M059J (cell line): ENCODE measurements at places on chromosomes 4 and X. TPM values are rescaled to one million over a fixed set of nuclear protein-coding genes. Genes with fewer than 3 reads are reported as not detected.

GRCh38 chr4:62135565-62136156 lies 935.5 kb downstream of the ADGRL3 start:
- DNase-seq: no peak

DNA sequence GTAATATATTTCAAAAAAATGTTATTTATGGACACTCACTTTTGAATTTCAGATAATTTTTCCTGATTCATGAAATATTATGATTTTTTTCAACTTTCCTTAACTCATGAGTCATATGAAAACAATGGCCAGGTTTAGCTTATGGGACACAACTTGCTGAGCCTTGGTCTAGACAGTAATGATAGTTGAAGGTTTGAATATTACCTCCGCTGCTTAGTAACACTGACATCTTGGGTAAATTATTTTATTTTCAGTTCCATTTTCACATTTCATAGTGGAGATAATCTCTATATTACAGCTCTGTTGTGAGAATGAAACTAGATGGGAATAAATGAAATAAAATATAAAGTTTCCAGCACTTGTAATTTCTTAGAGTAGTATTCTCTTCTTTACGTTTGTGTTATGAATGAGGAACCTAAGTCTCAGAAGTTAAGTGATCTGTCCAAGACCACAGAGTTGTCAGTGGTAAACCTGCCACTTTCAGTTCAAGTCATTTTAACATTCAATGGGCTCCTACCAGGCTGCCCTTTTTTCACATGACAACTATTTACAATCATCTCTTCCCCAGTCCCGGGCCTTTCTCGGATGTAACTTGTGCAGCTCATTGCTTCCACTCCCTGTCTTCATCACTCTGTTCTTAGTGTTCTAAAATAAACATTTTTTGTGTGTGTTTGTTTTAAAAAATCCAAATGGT lies 46.8 kb upstream of the GC start:
- no peak for DNase-seq

DNA sequence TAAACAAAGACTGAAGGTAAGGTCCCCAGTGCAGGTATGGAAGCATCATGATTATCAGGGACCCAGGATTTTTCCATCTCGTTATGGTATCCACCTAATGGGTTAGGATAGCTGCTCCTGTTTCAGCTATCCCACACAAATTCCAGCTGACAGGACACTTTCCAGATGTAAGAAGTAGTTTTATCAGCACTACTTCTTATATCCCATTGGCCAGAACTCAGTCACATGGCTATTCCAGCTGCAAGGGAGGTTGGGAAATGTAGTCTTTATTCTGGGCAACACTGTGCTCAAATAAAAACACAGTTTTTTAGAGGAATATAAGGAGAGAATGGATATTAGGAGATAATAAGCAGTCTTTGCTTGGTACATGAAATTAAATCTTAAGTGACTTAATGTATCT lies 96.7 kb downstream of the SRPX start:
- no peak for DNase-seq

DNA sequence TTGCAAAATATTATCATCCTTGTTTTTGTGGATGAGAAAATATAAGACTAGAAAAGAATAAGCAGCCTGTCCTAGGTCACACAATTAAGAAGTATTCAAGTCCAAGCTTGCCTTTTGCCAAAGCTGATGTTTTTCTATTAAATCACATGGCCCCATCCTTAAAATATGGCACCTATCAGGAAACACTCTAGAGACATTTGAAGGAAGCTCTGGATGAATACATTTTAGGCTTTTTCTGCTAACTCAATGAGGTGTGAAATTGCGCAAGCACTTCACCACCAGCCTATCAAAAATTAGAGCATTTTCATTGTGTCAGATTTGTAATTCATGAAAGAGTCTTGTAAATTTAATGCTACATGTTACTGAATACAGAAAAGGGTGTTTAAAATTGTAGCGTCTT lies 251.1 kb upstream of the MAD2L1 start:
- DNase-seq: no peak

- DNase-seq: no peak
These were observed 82.9 kb upstream of the MID1IP1 start for GRCh38 chrX:38718311-38718710.

DNA sequence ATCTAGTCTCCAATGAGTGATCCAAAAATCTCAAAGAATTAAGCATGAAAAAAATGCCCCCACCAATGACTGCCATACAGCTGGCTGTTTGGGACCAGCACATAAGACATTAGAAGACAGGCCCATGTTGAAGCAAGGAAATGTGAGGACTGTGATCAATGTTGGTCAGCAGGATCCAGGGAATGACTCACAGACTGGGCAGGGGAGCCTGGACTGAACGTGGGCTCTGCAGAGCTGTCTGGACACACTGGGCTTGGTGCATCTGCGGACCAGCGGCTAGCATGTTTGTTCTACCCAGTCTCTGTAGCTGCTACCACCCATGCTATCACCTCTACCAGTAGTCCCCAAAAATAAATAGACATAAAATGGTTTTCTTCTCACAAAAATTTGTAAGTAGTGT lies 108.6 kb downstream of the PALLD start:
- DNase-seq: peak; percentile 81

DNA sequence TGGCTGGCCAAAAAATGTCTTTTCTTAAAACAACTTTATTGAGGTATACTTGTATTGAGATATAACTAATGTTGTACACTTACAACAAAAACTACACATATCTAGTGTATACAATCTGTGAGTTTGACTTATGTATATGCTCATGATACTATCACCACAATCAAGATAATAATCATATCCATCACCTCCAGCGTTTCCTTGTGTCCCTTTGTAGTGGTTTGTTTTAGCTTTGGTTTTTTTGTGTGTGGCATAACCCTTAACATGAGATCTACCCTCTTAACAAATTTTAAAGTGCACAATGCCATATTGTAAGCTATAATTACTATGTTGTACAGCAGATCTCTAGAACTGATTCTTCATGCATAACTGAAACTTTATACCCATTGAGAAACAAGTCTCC lies 13.4 kb upstream of the PCSK1N start:
- no peak for DNase-seq

- no peak for DNase-seq
These were observed 29.0 kb upstream of the UBE2K start for GRCh38 chr4:39668887-39669286.

GRCh38 chr4:67328393-67328792 lies 216.9 kb downstream of the CENPC start:
- DNase-seq: no peak

DNA sequence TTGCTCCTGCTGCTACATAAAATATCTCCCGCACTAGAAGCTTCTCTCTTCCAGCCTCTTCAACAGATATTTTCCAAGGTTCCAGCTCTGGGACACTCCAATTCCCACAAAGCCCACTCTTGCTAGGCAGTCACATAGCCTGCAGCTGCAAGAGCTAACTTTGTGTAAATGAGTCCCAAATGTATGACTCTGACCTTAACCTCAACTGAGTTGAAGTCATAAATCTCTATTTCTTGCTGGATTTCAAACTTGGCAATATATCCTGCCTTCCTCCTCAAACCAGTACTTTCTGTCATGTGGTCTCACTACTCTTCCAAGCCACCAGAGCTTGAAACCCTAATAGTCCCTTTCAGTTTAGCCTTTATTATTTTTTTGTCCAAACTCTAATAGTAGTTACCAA lies 315.4 kb upstream of the GRIA3 start:
- peak; percentile 29 for DNase-seq

DNA sequence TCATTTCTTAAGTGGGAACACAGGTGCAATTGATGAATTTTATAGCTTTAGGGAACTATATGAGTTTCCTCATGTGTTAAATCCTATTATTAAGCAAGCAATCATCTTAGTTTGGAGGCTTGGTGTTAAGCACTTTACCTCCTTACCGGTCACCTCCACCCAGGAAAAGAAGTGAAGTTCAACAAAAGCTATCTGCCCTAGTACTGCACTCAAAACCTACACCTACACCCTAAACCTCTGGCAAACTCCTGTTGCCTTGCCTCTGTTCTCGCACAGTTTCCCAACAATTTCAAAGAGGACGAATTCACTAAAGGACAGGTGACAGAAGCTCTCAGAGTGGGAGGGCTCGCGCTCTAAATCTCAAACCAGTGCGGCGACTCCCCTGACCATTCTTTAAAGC lies 85.7 kb upstream of the TENT5D start:
- no peak for DNase-seq

DNA sequence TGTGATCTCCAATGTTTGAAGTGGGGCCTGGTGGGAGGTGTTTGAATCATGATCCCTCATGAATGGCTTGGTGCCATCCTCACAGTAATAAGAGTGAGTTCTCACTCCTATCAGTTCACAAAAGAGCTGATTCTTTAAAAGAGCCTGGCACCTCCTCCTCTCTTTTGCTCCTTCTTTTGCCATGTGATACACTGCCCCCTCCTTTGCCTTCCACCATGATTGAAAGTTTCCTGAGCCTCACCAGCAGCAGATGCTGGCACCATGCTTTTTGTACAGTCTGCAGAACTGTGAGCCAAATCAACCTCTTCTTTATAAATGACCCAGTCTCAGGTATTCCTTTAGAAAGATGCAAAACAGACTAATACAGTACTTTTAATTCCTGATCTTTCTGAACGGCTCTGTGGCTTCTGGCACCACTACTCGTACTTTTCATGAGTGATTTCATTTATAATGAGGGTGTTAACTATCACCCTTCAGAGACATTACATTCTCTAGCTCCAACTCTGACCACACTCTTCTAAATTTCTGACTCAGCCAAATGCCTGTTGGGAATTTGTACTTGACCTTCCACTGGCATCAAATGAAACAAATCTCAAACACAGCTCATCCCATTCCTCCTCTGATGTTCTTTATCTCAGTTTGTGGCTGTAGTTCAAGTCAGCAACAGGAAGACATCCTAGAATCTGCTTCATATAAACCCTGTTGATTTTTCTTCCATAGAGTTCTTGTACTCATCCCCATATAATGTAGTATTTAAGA lies 4.2 kb downstream of the UFSP2 start:
- peak; percentile 63 for DNase-seq

GRCh38 chr4:8275548-8275910 lies 6.0 kb downstream of the HTRA3 start:
- DNase-seq: no peak

DNA sequence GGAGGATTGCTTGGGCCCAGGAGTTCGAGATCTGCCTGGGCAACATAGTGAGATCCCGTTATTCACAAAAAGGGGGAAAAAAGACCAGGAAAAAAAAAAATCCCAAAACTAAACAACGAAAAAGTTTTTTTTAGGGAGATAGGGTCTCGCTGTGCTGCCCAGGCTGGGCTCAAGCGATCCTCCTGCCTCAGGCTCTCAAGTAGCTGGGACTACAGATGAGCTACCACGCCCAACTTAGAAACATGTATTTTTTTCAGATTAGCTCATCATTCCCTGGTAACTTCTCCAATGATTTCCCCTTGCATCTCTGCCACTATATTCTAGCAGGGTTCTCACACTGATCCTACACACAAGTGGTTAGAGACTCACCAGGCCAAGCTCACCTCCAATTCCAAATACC lies 24.4 kb upstream of the IRAK1 start:
- no peak for DNase-seq

DNA sequence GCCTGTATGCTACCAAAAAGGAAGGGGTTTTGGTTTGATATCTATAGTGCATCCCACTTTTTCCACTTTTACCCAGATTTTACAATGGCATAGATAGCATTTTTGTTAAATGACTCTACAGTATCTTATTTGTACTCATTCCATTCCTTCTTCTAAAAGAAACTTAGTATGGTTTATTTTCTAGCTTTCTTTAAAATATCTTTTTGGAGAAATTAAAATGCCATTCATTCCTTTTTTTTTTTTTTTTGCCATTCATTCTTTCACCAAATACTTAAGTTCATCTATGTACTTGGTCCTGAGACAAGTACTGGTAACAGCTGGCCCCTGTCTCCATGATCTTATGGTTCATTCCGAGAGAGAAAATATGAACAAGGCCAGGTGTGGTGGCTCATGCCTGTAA lies 49.1 kb downstream of the MID1 start:
- no peak for DNase-seq

DNA sequence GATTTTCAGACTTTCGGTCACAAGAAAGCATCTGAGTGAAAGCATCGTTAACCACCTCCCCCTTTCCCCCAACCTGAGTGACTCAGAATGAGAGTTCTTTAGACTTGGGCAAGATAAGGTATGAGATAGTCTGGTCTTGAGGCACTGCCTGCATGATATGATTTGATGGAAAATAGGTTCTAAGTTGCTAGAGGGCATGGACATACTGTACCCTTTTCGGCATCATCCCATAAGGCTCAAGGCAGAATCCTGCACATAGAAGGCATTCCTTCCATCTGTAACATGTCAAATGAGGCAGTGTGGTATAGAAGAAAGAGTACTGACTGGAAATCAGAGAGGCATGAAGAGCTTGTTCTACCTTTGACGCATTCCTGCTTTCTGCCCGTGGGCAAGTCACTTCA lies 16.8 kb upstream of the AMOT start:
- no peak for DNase-seq

DNA sequence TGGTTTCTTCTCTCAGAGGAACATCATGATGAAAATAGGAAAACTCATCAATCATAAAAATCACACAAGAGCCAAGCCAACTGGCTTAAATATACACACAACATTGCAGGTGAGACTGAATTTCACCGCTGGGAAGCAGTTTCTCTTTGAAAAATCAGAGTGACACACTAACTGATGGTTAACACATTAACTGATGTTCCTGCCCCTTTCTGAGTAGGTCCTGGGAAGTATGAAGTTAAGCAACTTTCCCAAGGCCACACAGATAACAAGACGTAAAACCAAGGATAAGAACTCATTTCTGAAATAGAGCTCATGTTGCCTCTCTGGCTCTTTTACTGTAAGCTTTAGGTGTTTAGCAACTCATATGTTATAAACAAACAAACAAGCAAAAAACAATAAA lies 813.7 kb upstream of the HS3ST1 start:
- no peak for DNase-seq

DNA sequence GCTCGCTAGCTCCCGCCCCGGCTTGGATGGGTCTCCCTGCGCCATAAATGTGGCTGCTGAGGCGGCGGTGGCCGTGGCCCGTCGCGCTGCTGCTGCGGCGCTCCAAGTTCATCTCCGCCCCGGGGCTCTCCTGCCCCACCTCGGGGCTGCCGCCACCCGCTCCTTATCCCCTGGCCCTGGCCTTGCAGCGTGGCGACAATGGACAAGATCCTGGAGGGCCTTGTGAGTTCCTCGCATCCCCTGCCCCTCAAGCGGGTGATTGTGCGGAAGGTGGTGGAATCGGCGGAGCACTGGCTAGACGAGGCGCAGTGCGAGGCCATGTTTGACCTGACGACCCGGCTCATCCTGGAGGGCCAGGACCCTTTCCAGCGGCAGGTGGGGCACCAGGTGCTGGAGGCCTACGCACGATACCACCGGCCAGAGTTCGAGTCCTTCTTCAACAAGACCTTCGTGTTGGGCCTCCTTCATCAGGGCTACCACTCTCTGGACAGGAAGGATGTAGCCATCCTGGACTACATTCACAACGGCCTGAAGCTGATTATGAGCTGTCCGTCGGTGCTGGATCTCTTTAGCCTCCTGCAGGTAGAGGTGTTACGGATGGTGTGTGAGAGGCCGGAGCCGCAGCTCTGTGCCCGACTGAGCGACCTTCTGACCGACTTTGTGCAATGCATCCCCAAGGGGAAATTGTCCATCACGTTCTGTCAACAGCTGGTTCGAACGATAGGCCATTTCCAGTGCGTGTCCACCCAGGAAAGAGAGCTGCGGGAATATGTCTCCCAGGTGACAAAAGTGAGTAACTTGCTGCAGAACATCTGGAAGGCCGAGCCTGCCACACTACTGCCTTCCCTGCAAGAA lies 763 bp downstream of the USP38 start:
- peak; percentile 24 for DNase-seq

Gene ZCCHC4
- 10.3 and 15.9 TPM in 2 replicates for total RNA-seq

Gene PDK3
- total RNA-seq: 15.3 and 18.5 TPM in 2 replicates

Gene SOX3
- not detected in 2 replicates for total RNA-seq

Gene P2RY4
- total RNA-seq: 0.15 TPM in 1 of 2 replicates, not detected in the other

Gene SMIM10
- 12.6 and 13.4 TPM in 2 replicates for total RNA-seq

Gene TMEM192
- total RNA-seq: 20.7 and 29.2 TPM in 2 replicates

Gene KLB
- not detected in 2 replicates for total RNA-seq

Gene NDP
- 29.2 and 39.7 TPM in 2 replicates for total RNA-seq
